Stimulated activated CD8-positive, alpha-beta memory T cell treated with anti-CD3 and anti-CD28 coated beads, Interleukin-7, amount 100 ng/mL, for 1 hour (primary cell): ENCODE measurements at places on chromosomes 5 and 9.

- DNase-seq = no peak
Measured at GRCh38 chr9:87729246-87729645, 3.3 kb downstream of the CTSL start.

DNA sequence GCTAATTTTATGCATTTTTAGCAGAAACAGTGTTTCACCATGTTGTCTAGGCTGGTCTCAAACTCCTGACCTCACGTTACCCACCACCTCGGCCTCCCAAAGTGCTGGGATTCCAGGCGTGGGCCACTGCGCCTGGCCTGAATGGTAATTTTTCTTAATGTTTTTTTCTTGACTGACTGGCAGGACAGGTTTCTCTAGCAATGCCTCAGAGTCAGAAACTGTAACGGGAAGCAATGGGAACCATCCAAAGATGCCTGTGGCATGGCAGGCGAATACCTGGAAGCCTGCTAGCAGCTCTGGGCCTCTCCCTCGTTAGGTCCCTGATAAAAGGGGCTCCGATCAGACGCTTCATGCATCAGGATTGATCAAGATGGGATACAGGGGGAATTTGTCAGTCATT, 639.2 kb downstream of the NR2F1-AS1 start:
- no peak for DNase-seq

DNA sequence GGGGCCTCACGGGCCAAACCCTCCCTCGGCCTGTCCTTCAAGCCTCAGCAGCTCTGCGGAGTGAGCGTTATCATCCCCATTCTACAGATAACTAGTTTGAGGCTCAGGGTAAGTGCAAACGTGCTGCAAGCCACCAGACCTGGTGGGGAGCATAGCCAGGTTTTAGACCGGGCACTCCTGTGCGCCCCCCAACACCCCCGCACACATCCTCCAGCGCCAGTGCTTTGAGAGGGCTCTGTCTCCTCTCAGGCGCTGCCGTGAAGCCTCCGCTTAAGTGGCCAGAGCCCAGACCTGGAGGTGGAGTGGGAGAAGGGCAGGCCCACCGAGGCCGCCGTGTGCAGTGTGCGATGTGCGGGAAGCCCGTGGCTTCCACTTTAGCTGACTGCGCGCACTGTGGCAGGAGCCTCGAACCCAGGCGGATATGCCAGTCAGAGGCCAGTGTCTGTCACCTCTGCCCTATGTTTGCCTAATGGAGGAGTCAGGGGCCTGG, 1.6 kb upstream of the MGAT1 start:
- DNase-seq = no peak

DNA sequence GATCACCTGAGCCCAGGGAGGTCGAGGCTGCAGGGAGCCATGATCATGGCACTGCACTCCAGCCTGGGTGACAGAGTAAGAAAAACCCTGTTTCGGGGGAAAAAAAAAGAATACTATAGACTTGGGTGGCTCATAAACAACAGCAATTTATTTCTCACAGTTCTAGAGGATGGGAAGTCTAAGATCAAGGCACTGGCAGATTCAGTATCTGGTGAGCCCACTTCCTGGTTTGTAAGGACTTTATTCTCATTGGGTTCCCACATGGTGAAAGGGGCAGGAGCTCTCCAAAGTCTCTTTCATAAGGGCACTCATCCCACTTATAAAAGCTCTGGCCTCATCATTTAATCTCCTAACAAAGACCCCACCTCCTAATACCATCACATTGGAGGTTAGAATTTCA, 8.7 kb downstream of the HINT1 start:
- DNase-seq = no peak

- DNase-seq = no peak
Measured at GRCh38 chr5:74956278-74956677, 90.1 kb upstream of the FAM169A start.

DNA sequence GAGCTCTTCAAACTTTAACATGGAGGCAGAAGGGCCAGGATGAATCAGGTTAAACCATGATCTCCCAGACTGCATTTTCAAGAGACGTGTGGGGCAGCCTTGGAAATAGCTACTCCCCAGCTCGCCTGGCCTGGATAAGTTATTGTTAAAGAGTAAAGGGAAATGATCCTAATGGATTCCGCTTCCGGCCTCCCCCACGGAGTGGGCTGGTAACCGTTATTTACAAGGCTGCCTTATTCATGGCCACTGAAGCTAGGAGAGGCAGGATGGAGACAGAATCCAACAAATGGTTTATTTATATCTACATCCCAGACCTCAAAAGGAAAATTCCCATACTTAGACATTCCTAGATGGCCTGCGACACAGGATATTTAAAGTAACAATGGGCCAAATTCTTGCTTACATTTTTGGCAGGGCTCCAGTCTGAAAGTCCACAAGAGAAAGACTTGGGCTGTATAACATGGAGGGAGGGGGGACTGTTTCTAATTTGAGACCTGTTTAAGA, 27.9 kb downstream of the SPRY4 start:
- DNase-seq = no peak

DNA sequence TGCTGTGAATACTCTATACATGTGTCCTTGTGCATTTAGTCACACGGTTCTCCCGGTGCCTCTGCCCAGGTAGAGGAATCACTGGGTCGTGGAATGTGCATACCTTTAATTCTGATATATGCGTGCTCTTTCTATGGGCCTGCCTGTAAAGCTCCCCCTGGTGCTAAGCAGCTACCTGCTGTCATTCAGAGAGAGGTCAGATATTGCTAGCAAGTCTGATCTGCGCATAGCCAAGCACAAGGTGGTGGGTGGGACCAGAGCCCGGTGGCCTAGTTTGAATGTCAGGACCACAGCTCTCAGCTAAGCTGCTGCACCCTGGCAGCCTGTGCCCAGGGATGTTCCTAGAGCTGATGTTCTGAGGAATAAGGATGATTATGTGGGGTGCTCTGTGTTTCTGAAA, 33.4 kb downstream of the TJP2 start:
- no peak for DNase-seq

- DNase-seq = no peak
Measured at GRCh38 chr9:18447131-18447530, 26.8 kb upstream of the ADAMTSL1 start.

DNA sequence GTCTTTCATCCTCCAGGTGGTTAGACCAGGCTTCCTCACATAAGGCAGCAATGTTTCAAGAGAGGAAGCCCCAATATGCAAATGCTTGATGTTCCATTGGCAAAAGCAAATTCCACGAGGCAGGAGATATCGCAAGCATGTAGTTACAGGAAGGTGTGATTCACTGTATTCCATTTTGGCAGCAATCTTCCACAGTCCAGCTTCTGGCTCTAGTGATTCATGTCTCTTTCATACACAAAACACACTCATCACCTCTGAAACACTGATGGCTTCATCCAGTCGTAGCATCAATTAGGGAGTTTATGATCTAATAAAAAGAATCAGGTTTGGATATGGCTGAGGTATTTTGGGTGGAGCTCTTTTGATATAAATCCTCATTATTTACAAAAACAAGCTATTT, 552.2 kb upstream of the RIOK2 start:
- DNase-seq = no peak

- no peak for DNase-seq
Measured at GRCh38 chr9:93670208-93671019, 94.0 kb downstream of the PHF2 start.

DNA sequence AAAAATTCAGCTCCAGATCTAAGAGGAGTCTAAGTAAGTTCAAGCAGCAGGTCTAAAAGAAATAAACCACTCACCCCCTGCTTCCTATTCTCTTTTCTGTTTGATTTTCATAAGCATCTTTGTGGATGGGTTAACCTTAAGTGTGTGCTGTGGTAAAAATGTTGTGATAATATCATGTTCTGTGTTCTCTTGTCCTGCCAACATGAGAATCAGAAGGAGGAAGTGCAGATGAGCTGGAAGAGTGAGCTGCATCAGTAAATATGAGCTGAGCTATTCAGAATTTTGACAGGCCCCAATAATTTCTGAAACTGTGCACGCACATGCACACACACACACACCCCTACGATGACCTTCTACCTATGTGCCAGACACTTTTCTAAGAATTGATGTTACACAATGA, 186.5 kb upstream of the ANKRD55 start:
- no peak for DNase-seq

DNA sequence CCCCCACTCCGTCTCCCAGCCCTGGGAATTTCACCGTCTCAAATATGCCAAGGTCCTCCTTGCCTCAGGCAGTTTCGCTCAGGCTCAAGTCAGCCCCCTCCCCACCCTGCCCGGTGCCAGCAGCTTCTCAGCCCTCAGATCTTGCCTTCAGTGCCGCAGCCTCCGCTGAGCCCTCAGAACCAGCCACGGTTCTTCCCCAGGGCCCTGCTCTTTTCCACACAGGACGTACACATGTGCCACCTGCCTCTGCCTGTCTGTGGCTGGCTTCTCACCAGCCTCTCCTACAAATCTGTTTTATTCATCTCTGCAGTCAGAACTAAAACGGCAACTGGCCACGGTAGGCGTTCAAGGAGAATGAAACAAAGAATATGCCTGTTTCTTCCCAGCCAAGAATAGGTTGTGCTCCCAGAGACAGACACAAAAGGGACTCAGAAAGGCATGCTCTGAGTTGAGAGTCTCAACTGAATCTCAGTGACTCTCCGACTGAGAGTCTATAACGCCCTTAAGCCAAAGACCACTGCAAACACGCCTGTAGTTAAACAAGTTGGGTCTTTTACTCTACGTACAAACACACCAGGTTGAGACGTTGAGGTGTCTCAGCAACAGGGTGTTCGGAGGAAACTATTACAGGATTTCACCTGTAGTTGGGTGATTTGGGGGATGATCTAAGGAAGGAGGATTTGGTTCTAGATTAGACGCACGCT, 10.6 kb upstream of the GRIN1 start:
- DNase-seq = no peak

- DNase-seq = no peak
Measured at GRCh38 chr9:92661127-92661526, 8.8 kb downstream of the IPPK start.

GRCh38 chr9:85038824-85039608, 369.5 kb downstream of the NTRK2 start:
- DNase-seq = no peak

DNA sequence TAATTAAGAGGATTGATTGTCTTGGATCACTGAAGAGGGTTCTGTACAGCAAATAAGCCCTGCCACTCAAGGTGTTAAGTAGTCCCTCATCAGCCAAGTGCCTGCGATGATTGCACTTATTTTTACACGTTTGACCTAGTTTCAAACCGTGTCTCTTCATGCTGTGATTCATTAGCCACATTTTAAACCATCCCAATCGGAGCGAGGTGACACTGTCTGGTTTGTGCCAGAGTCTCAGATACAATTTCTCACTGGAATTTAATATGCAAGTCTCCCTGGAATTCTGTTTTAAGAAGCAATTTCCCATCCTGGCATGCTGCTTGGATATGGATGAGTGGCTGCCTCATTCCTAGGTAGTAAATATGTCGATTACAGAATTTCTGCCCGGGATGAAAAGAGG, 1.6 kb downstream of the INSYN2B start:
- no peak for DNase-seq

DNA sequence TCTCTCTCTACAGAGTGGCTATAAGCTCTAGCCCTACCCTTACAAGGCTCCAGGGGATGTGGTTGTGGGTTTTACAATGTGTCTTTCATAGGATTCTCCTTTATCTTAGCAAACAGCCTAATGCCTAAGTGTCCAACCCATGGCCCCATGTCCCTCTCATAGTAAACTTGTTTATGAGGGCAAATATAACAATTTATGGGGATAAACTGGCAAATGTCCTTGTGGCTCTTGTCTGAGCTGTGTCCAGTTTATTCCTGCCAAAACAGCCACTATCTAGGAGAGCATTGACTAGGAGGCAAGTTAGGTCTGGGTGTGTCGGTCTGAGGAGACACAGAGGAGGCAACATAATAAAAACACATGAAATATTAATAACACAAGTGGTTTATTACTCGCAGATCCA, 335.1 kb downstream of the IZUMO3 start:
- DNase-seq = no peak

DNA sequence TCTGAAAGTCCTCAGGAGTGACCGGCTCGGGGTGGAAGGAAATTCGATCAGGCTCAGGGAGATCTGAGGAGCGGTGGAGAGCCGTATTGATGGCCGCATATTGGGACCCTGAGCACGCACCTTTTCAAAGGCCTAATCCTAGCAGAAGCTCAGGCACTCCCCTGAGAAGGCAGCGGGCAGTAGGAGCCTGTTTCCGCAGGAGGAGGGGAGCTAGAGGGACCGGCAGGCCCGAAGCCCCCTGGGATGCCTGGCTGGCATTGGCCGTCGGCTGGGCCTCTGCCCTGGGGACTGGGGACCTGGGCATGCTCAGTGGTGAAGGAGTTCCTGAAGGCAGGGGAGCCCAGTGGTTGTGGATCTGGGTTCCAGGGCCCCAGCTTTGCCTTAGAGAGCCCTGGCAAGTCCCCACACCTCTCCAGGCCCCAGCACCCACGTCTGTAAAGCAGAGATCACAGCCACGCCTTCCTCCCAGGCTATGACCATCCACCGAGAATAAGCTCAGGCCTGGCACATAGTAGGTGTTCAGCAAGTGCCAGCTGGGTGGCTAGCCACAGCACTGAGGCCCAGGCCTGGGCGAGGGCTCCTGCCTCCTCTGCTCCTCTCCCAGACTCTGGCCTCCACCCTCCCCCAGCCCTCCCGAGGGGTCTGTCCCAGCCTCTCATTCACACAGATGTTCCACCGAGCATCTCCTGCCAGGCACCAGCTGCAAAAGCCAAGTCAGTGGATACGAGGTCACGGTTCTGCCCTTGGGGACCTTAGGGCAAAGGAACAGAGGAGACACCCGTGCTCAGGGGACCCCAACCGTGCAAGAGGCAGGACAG, 17.2 kb upstream of the QRFP start:
- no peak for DNase-seq

DNA sequence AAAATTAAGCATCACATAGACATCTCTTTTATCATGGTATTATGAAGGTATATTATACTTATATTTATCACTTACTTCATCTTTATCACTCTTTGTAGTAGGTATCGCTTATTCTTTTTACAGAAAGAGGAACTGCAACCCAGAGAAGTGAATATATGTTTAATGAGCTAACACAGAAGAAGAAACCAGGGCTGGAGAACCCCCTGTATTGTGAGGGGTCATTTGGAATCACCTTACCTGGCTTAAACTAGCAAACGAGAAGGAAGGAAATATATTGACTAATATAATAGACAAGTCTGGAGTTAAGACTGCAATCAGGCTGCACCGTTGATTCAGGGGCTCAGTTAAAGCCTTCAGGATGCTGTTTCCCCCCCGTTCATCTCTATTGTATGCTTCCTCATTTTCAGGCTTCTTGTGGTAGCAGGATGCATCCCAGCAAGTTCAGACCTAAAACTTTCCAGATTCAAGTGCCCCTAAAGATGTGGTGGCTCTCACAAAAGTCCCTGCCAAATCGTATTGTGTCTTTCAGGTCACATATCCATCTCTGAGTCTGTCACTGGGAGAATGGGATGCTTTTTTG, 146.4 kb downstream of the GCNT1 start:
- DNase-seq = no peak

GRCh38 chr5:31770998-31771397, 132.1 kb downstream of the PDZD2 start:
- DNase-seq = no peak
